ENCODE measurements at places on chromosomes 4 and X.

DNA sequence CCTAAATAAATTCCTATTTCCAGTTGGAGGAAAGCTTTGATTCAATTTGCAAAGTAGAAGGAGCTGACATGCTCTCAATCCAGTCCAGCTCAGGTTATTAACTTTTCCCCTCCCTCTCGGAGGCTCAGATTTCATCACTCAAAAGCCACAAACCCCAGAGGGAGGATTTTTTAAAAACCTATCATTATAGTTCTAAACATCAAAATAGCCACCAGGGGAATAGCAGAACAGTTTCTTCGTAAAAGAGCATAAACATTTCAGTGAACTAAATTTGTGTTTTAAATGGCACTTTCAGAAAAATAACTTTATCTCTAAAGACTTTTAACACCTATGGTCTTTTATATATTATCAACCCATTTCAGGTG is 8.8 kb downstream of the GPRIN3 start:
- DNase-seq = peak; percentile 40

- DNase-seq = no peak
Observed at GRCh38 chrX:866441-866990, 235.9 kb downstream of the SHOX start.

- no peak for DNase-seq
Observed at GRCh38 chrX:2614911-2615310, 76.2 kb upstream of the CD99 start.

- no peak for DNase-seq
Observed at GRCh38 chr4:137740141-137740540, 207.8 kb upstream of the PCDH18 start.

DNA sequence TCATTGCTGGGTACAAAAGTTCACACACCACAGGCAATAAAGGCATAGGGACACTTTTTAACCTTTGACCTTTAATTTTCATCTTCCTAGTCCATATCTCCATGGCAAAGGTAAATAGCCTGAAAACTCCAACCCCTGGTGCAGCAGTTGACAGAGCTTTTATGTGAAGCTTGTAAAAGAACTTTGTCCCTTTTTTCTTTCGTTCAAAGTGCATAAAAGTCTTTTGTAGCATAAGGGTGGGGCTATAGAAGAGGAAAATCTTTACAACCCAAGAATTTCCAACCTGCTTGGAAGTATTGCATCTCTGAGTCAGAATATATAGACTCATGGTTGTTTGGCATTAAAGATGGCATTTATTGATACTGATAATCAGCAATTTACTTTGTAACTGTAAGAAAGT is 20.4 kb downstream of the POF1B start:
- no peak for DNase-seq

DNA sequence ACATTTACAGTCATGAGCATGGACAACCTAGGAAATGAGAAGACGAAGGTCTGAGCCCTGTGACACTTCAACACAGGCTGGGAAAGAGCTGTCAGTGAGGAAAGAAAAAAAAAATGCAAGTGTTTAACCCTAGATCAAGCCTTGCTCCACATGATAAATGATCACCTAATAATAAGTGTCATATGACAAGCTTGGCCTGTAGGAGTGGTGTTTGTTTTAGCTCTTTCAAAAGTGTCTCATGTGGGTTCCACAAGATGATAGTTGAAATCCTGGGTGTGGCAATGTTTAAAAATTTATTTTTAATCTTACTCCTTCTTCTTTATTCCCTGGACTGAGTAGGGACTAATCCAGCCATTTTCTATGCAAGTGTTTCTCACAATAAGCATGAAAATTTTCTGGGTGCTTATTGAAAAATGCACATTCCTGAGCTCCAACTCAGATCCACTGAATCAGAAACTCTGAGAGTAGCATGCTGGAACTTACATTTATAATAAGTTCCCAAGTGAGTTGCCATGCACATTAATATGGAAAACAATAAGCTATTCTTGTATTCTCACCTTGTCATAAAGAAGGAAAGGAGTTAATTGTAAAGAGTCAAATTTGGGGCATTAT is 138.3 kb downstream of the AREG start:
- no peak for DNase-seq

GRCh38 chrX:68947882-68948605 is 119.2 kb downstream of the EFNB1 start:
- no peak for DNase-seq

GRCh38 chr4:182724414-182724813 is 192.8 kb downstream of the DCTD start:
- DNase-seq = no peak

- no peak for DNase-seq
Observed at GRCh38 chr4:96379524-96379923, 539.6 kb downstream of the PDHA2 start.

- DNase-seq = no peak
Observed at GRCh38 chrX:151828439-151829080, 84.1 kb upstream of the MAGEA4 start.

DNA sequence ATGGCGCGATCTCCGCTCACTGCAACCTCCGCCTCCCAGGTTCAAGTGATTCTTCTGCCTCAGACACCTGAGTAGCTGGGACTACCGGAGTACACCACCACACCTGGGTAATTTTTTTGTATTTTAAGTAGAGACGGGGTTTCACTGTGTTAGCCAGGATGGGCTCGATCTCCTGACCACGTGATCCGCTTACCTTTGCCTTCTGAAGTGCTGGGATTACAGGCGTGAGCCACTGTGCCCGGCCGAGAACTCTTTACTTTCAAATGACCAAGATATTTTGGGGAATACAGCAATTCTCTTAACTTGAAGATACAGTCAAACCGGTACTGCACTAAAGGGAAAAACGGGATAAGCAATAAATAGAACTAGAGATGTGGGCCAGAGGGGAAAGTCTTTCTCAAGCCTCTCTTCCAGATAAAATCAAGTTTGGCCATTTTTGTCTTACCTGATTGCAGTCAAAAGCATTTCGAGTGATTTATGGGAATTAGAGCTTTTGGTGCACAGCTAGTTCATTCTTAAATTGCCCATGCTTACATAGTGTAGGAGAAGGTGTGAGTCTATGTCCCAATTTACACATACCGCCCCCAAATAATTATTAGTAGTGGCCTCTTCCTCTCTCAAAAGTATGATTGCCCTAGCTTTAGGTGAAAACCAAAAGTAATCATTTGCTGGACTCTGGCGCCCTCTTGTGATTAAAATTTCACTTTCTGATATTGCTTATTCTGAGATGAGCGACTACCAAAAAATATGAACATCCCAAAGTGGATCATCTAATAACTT is 53.2 kb upstream of the ABCG2 start:
- DNase-seq = peak; percentile 57

DNA sequence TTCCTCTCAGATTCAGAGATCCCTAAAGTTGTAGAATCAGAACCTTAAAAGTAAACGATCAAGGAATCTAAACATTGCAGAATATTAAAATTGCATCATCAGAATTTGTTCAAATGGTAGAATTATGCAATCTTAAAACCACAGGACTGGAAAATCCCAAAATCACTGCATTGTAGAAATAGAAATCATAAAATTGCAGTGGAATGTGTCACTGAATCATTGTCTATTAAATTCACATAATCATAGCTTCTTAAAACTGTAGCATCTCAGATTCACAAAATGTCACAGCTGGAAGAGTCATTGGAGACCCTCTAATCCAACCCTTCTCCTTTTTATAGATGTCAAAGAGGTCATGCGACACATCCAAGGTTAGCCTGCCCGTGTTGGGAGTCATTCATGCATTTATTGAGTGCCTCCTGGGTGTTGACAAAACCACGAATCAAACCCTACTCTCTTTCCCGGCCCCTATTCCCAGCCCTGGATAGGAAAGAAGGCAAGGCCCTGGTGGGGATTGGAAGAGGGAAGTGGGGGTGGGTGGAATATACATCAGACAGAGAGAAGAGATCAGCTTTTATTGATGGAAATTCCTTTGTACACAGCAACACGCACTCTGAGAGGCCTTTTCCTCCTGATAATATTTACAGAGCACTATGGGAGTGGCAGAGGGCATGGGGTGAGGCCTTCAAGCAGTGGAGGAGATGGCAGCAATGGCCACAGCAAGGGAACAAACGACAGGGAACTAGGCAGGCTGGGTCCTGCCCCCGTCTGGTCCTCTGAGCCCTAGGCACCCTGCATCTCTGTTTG is 15.4 kb downstream of the IQSEC2 start:
- no peak for DNase-seq

DNA sequence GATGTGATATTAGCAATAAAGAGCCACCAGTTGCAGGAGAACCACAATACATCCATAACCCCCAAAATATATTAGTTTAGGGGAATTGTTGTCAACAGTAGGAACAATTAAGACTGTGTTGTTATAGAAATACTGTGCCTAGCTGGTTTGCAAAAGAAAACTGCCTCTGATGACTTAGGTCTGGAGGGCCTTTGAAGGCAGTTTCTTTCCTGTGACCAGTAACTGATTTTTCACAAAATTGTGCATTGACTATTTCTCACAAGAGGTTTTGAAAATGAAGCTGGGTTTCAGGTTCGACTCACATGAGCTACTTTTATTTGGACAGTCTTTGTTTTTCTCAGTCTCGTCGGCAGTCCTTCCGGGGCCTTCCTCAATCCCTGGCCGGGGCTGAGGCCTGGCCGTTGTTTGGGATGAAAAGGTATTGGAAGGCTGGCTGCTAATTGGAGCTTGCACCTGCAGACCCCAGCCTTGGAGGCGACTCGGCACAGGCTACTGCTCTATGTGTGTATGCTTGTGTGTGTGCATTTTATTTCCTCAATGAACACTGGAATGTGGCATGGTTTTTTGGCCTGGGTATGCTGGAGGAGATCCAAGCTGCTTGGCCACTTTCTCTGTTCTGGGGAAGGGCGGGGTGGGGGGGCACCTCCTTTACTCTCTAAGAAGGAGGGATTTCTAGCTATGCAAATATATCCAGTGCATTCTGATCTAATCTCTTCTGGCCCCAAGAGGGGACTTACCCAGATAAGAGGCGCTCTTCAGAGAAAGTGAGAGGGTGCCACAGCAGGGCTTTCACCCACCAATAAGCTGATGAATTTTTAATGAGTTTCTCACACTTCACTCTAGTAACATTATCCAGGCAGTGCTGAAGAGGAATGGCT is 49.5 kb upstream of the LNX1 start:
- DNase-seq = no peak

- no peak for DNase-seq
Observed at GRCh38 chr4:1026115-1026514, 14.7 kb downstream of the FGFRL1 start.

Data from AML-193 (cell line).